HTR-8/SVneo (cell line): ENCODE measurements at places on chromosomes 4 and X.

- no peak for DNase-seq
Measured at GRCh38 chr4:176435901-176436292, 116.1 kb downstream of the SPCS3 start.

DNA sequence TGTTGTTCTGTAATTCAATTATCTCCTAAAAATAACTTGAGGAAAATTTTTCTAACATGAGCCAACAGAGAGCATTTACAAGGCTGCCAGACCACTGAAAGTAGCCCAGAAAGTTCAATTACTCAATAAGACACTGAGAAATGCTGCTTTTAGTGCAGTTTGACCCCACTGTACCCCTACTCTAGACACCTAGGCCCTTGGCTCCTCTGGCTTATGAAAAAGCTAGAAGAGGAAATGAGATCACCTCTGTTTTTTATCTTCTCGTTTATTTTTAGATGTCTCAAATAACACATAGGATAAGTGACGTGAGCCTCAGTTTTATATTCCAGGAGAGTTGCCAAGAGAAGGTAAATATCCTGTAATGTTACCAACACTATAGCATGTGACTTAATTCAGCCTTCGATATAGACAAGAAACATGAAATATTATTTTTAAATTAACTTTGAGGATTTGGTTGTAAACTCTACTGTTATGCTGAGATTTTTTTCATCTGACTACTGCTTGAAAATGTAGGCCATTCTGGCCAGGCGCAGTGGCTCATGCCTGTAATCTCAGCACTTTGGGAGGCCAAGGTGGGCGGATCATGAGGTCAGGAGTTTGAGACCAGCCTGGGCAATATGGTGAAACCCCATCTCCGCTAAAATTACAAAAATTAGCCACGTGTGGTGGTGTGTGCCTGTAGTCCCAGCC is 24.4 kb downstream of the TNIP3 start:
- no peak for DNase-seq

- no peak for DNase-seq
Measured at GRCh38 chrX:17597327-17597726, 140.0 kb upstream of the SCML1 start.

- DNase-seq = no peak
Measured at GRCh38 chrX:24253469-24253868, 60.4 kb downstream of the SUPT20HL2 start.

- peak; percentile 94 for DNase-seq
Measured at GRCh38 chr4:2412885-2413716, 5.3 kb downstream of the ZFYVE28 start.

- DNase-seq = no peak
Measured at GRCh38 chr4:30172416-30172815, 547.8 kb upstream of the PCDH7 start.

GRCh38 chr4:22744478-22745062 is 51.8 kb downstream of the GBA3 start:
- DNase-seq = no peak

GRCh38 chr4:124943145-124943889 is 230.8 kb upstream of the ANKRD50 start:
- peak; percentile 21 for DNase-seq

- no peak for DNase-seq
Measured at GRCh38 chr4:40003986-40004385, 26.3 kb upstream of the PDS5A start.

GRCh38 chrX:8726031-8726652 is 5.8 kb downstream of the ANOS1 start:
- DNase-seq = no peak

DNA sequence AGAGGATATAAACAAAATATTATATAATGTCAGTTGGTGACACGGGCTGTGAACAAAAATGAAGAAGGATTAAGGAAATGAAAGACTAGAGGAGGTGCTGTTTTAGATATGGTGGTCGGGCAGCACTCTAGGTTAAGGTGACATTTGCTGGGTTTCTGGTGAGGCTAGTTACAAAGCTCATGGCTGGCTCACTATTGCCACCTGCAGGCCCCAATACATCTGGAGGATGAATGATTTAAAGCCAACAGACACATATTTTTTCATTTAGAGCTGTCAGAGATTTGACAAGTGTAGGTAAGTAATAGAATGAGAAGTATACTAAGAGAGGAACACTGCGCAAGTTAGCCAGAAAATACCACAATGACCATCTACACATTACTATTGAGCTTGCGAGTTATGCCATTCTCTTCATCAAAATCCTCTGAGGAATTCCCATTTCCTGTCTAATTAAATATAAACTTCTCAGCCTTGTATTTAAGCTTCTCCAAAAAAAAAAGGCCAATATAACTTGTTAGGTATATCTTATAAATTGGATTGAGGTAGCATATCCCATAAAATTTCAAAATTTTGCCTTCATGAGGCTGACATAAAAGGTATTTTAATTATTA is 6.4 kb upstream of the FGG start:
- peak; percentile 10 for DNase-seq
